A172 (cell line): ENCODE measurements at places on chromosomes 7 and 10. TPM values are rescaled to one million over a fixed set of nuclear protein-coding genes. Genes with fewer than 3 reads are reported as not detected.

Gene PRKG1
- 0.05 and 0.22 TPM in 2 replicates for total RNA-seq

GRCh38 chr7:13627455-13627854 lies 362.0 kb downstream of the ETV1 start:
- DNase-seq = no peak

- DNase-seq = no peak
These were observed 17.6 kb upstream of the DDIT4 start for GRCh38 chr10:72255977-72256729.

- DNase-seq = no peak
These were observed 67.5 kb downstream of the PFKFB3 start for GRCh38 chr10:6269953-6270867.

Gene TWIST1
- total RNA-seq = 15.6 and 20.9 TPM in 2 replicates

DNA sequence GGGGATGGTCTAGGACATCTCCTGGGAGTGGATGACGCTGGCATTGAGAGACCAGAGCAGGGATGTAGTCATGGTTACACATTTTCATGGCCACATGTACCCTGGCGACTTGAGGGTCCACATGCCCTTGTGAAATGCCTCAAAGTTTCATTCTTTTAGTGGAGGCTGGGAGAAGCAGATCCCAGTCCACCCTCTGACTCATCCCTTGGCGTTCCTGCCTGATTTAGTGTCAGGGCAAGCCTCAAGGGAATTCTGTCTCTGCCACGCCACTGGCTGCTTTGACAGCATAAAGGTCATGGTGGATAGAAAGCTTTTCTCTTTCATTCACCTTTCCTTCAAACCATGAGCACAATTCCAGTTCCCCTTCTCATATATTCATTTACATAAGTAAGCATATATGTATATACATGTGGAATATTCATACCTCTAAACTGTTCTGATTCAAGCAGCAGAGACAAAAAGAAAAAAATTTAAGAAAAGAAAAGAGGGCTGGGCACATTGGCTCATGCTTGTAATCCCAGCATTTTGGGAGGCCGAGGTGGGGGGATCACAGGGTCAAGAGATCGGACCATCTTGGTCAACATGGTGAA lies 21.8 kb upstream of the KIF5B start:
- DNase-seq = peak; percentile 75

DNA sequence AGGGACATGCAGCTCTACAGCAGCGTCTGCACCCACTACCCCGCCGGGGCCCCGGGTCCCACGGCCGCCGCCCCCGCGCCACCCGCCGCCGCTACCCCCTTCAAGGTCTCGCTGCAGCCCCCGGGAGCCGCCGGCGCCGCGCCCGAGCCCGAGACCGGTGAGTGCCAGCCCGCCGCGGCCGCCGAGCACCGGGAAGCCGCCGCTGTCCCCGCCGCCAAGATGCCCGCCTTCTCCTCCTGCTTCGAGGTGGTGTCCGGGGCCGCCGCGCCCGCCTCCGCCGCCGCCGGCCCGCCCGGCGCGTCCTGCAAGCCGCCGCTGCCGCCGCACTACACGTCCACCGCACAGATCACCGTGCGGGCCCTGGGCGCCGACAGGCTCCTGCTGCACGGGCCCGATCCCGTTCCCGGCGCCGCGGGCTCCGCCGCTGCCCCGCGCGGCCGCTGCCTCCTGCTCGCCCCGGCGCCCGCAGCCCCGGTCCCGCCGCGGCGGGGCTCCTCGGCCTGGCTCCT lies 631 bp downstream of the OTUD1 start:
- DNase-seq = no peak

GRCh38 chr10:32211046-32211363 lies 136.0 kb downstream of the EPC1 start:
- DNase-seq = no peak

DNA sequence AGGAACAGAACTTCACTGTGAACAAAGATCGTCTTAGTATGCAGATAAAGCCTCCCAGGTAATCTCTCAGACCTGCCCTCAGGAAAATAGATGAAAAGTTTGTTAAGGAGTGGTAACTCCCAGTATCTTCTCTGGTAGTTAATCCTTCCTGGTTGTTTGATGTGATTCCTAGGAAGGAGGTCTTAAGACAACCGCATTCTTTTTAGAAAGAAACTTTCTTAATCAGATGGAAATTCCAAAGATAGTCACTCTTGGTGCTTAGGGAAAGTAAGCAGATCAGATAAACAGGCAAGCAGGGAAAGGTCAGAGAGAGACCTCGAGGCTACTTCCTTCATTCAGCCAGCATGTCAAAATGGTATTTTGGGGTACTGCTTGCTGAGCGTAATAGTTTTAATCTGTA lies 30.5 kb upstream of the ARMC3 start:
- no peak for DNase-seq

DNA sequence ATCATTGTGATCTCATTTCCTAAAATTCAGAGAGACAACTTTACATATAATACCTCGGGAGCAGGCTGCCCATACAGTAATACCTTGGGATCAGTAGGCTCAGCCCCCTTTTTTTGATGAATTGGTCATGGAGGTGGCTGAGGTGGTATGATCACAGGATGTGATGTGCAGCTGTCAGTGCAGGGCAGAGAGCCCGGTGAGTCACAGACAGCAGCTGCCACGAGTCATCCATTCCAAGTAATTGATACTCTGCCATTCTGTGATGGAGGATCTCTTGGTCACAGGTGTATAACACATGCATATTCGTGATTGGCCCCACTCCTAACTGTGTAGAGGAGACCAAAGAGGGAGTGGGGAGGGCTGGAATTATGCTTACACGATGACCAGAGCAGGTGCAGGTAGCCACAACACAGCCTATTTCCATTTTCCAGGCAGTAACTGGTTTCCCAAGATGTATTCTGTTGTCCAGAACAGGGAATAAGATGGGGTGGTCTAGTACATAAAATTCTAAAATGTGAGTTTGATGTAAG lies 14.1 kb downstream of the NRCAM start:
- no peak for DNase-seq

Gene CASTOR2
- total RNA-seq = 10.5 and 12.6 TPM in 2 replicates

- DNase-seq = no peak
These were observed 1.5 kb downstream of the PDLIM1 start for GRCh38 chr10:95289003-95289920.

Gene SPDYE6
- total RNA-seq = not detected in 2 replicates

DNA sequence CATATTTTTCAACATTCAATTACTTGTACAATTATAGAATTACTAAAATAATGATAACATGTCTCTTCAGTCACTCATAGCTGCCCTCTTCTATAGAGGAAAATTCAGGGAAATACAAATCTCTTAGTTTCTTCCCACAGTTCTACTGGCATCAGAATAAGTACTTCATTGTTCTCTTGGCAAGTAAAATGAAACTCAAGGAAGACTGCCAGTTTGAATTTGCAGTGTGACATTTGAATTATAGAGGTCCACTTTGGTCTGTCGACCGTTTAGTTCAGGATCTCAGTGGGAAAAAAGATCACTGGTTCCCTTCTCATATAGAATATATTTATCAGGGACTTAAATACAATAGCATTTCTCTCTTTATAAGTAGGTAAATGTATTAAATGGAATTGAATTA lies 114.5 kb downstream of the PON1 start:
- no peak for DNase-seq

Gene PLXDC2
- 7.0 and 21.8 TPM in 2 replicates for total RNA-seq

DNA sequence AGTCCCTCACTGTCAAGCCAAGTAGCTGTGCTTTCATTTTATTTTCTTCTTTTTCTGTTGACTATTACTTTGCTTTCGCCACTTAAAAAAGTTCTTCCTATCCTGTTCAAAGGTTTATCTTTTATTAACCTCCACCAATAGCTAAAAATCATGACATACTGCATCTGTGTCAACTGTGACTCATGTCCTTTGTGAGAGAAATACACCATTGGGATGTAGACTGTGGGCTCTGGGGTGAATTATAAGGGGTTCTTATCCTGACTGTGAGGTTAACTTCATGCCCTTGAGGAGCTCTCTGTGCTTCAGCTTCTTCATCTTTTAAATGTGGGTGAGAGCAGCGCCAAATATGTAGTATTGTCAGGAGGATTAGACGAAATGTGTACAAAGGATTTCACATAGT lies 71.9 kb upstream of the ANKRD30A start:
- DNase-seq = no peak

Gene CHAT
- total RNA-seq = not detected in 2 replicates

Gene EIF3B
- 228 and 229 TPM in 2 replicates for total RNA-seq

DNA sequence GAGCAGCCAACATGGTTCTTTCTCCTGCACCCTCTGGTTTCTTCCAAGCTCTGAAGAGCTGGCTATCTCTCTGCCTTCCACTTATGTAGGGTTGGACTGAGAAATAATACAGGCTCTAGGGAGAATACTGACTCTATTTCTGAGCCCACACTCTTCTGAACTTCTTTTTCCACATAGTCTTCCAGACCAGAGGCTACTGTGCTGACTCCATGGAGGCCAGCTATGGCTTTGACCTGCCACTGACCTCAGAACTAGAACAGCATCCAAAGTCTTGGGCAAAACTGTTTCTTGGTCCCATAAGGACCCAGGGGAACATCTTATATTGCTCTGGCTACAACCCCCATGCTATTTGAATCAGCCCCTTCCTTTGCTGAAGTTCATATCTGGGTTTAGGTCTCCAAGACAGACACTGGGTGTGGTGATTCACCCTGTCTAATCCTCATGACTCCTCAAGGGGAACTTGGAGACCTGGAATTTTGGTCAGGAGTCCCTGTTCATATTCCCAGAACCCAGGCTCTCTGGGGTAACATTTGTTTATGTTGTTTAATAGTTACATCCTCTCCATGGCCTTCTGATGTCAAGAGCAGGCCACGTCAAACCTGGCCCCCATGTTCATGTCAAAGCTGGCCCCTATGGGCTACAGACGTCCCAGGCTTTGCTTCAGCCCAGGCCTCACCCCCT lies 12.1 kb upstream of the PLAU start:
- no peak for DNase-seq

Gene HHEX
- not detected in 2 replicates for total RNA-seq

GRCh38 chr7:138873220-138873892 lies 75.4 kb upstream of the ATP6V0A4 start:
- DNase-seq = no peak

Gene COA1
- total RNA-seq = 87.5 and 154 TPM in 2 replicates

DNA sequence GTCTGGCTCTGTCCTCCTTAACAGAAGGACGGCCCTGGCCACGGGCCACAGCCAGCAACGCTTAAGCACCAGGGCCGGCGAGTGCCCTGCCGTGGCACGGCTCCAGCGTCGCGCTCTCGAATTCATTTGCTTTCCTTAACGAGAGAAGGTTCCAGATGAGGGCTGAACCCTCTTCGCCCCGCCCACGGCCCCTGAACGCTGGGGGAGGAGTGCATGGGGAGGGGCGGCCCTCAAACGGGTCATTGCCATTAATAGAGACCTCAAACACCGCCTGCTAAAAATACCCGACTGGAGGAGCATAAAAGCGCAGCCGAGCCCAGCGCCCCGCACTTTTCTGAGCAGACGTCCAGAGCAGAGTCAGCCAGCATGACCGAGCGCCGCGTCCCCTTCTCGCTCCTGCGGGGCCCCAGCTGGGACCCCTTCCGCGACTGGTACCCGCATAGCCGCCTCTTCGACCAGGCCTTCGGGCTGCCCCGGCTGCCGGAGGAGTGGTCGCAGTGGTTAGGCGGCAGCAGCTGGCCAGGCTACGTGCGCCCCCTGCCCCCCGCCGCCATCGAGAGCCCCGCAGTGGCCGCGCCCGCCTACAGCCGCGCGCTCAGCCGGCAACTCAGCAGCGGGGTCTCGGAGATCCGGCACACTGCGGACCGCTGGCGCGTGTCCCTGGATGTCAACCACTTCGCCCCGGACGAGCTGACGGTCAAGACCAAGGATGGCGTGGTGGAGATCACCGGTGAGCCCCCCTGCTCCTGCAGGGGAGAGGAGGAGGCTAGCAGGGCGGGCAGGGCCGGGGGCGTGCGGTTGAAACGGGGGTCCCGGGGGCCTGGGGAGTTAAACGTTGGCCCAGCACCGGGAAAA lies at the start of gene HSPB1:
Gene HSPB1 (plus strand): TSS at position 327 of the 855 bp plus-strand sequence. CDS start 40 bp downstream, at position 367.
- peak; percentile 96 for DNase-seq

Gene ABCF2
- total RNA-seq = 55.6 and 65.6 TPM in 2 replicates

Gene CRPPA
- 0.16 and 0.26 TPM in 2 replicates for total RNA-seq

DNA sequence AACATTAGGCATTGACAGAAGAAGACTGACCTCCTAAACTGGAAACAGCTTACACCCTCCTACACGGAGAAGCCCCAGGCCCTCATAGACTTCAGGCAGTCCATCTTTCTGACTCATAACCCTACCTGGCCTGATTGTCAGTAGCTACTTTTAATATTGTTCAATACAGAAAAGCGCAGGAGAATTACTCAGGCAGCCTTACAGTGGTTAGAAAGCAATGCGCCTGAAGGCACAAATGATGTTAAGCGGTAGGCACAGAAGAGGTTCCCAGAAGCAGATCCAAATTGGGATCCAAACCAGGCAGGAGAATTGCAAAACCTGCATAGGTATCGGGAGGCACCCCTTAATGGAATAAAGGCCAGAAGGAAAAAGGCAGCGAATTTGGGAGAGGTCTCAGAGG lies 5.4 kb upstream of the CYREN start:
- DNase-seq = no peak

- DNase-seq = peak; percentile 62
These were observed 42.6 kb upstream of the CC2D2B start for GRCh38 chr10:95864906-95865813.

Gene ANXA8L1
- total RNA-seq = 53.2 and 63.8 TPM in 2 replicates

DNA sequence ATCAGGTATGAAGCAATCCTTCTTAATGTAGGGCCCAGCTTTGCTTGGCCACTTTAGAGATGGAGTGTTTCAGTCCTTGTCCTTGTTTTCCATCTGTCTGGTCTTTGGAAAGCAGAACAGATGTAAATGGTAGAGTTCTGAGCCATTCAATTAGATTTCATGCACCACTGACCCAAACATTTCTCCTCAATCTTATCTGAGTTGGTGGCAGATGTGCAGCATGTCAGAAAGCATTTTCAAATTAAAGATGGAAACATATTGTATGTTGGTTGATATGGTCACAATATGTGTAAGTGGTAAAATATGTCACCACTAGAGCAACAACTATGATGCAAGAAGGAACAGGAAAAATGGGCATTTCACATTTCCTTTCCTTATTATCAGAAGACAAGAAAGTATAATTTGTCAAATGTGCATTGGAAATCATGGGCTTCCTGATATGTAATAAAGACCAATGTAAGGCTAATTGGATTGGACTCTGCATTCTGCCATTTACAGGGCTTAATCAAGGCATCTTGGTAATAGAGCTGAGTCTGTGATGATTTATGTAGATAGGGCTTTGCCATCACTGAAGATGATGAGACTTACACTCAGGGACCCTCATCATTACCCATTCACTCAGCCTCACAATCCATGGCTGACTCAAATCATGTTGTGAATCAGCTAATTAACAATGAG lies 750.7 kb downstream of the NRG3 start:
- DNase-seq = no peak

Gene SERPINE1
- 463 and 480 TPM in 2 replicates for total RNA-seq
